ENCODE measurements at places on chromosomes 4 and X.
A peak's percentile ranks its signal among the peaks of the same experiment; 100 is the strongest.

DNA sequence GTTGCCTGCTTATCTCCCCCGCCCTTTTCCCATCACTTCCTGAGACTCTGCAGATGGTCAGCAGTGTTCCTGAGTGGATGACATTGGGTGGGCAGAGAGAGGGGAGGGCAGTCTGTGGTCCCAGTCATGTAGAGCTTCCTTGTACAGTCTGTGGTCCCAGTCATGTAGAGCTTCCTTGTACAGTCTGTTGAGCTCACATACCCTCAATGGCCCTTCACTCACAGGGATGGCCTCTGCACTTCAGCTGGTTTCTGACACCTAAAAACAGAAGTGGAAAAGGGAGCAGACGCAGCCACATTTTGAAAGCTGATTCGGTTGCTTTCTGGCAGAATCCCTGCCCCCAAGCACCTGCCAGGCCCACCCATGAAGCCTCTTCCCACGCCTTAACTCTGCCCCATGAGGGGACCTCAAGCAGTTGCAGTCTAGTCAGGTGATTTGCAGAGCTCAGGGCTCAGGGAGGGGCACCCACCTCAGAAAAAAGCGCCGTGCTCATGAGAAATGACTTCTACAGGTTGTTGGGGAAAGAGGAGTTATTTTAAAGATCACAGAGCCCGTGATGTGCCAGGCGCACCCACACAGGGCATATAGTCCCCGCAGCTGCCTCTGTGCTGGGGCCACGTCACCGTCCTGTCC, 3.6 kb upstream of the TMEM271 start:
- no peak for DNase-seq

DNA sequence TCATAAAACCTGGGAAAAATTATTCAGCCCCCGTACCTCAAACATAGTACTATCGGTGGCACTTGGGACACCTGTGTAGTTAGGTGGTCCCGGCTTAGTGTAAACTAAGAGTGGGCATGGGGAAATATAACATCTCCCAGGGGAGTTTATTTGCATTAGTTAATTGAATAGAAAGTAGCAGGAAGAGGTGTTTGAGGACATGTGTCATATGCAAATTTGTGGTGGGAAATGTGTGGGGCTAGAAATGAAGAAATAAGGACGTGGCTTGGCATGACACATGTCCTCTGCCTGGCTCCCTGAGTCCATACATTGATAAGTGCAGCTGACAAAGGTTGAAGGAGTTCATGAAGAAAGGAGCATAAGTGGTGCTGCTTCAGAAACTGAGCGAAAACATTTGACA, 483.6 kb downstream of the SH2D1A start:
- no peak for DNase-seq

DNA sequence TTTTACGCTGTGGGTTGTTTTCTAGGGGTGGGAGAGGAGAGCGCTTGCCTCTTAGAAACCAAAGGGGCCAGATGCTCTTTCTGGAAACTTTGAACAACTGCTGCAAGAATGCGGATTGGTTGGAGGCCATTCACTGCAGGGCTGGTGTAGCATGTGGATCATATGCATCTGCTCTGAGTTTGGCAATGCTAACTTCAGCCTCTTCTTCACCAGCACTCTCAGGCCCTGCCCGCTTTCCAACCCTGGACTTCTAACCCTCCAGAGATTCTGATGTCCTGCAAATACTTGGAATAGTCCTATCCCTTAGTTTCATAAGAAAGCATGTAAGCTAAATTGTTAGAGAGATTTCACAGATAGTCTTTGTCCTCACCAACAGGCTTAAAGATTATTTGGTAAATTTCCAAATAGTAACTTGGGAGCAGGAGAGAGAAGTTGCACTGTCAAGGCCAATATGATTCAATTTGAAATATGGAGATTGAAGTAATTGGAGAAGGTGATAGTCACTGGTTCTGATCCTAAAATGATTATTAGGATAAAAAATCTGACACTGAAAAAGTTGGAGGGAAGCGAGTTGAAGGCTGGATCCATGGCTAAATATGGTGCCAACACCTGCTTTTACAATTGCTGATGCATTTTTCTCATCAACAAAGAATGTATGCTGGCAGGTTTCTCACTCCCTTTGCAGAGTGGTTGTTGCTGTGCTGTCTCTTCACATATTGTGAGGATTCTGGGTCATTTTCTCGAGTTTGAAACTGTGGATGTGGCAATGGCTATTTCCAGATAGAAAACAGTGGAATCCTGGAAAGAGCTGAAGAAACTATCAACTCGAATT, 210.4 kb downstream of the PTTG2 start:
- no peak for DNase-seq

DNA sequence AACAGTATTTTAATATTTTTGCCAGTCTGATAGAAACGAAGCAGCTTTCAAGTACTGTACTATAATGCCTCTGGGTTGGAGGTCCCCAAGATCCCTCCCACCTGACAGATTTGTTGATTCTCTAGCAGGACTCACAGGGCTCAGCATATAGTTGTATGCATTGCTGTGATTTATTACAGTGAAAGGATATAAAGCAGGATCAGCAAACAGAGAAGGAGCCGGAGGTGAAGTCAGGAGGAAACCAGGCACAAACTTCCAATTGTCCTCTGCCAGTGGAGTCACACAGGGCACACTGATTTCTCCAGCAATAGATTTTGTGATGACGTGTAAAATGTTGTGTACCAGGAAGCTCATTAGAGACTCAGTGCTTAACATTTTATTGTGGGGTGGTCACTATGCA, 19.0 kb downstream of the USP53 start:
- no peak for DNase-seq

DNA sequence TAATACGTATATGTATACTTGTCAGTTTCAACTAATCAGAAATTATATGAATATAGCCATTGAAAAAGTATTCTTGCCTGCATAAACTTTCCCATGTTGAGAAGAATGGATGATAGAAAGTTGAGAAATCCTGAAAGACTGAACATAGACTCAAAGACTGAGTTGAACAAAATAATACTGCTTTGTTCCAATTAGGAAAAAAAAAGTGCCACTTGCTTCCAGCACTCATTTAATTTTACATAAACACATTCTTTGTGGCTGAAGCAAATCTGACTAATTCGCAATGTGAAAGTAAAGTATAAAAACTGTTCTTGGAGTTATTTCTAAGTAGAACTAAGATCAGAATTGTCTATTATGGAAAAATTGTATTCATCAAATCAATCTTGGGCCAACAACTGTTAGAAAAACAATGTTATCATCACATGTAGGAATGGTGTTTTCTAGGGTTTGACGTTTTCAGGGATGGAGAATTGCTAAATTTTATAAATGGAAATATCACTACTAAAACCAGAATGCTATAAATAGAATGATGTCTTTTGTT, 2334.6 kb downstream of the PCDH7 start:
- DNase-seq, result no peak

GRCh38 chrX:10193587-10193986, 36.8 kb downstream of the CLCN4 start:
- DNase-seq, result no peak

- DNase-seq, result no peak
Observed at GRCh38 chr4:39452153-39452859, 6.4 kb downstream of the RPL9 start.

DNA sequence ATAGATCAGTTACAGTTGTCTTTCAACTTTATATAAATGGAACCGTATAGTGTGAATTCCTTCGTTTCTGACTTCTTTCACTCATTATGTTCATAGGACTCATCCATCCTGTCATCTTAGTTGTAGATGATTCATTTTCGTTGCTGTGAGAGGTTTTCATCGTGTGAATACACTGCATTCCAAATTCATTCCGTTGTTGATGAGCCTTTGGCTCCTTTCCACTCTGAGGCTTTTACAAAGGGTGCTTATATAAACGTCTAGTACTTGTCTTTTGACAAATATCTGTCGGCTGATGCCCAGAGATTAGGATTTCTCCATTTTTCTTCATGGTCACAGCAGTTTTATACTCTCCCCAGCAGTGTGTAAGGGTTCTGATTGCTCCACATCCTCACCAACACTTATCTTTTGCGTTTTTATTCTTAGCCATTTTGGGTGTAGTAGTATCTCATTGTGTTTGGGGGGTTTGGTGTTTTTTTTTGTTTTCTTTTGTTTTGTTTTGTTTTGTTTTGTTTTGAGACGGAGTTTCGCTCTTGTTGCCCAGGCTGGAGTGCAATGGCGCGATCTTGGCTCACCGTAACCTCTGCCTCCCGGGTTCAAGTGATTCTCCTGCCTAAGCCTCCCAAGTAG, 48.6 kb downstream of the LRP2BP start:
- DNase-seq, result no peak

DNA sequence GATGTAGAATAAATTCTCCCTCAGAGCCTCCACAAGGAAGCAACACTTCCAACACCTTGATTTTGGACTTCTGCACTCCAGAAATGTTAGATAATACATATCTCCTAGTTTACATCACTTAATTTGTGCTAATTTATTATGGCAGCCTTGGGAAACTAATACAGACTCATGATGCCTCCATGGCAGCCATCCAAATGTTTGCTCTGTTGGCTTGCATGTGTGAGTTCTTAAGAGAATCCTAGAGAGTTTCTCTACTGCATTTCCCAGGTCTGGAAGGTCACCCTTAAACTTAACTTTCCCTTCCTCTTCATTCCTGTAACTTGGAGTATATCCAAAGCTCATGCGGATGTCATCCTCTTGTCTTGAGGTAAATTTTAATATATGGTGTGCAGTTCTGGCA, 956.1 kb downstream of the ADGRL3 start:
- DNase-seq, result no peak

- DNase-seq, result peak; percentile 16
Observed at GRCh38 chr4:10460313-10461047, 3.3 kb upstream of the ZNF518B start.

DNA sequence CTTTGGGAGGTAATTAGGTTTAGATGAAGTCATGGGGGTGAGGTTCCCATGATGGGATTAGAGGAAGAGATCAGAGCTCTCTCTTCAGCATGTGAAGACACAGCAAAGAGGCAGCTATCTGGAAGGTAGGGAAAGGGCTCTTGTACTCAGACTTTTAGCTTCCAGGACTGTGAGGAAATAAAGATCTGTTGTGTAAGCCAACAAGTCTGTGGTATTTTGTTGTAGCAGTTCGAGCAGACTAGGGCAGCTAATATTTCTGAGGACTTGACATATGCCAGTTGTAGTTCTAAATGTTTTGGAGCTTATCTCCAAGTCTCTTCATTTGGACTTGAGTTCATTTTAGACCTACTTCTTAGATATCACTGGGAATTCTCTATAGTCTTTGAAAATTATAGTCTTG, 137.3 kb upstream of the PDE5A start:
- DNase-seq, result no peak

GRCh38 chr4:169485791-169486742, 126.3 kb downstream of the NEK1 start:
- DNase-seq, result peak; percentile 88

GRCh38 chrX:79400623-79401022, 33.5 kb upstream of the ITM2A start:
- DNase-seq, result no peak

GRCh38 chr4:152039691-152040090, 278.9 kb upstream of the GATB start:
- DNase-seq, result no peak

DNA sequence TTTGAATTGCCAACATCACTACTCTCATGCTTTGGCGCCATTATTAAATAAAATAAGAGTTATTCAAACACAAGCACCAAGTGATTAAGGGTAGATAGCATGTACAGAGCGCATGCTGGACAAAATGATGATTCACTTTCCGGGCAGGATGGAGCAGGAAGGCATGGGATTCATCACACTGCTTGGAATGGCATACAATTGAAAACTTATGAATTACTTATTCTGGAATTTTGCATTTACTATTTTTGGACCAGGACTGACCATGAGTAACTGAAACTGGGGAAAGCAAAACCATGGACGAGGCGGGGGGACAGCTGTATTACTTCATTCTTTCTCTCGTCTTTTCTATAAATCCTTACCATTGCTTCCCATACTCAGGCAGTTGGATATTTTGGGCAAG, 28.5 kb upstream of the FGF5 start:
- no peak for DNase-seq

DNA sequence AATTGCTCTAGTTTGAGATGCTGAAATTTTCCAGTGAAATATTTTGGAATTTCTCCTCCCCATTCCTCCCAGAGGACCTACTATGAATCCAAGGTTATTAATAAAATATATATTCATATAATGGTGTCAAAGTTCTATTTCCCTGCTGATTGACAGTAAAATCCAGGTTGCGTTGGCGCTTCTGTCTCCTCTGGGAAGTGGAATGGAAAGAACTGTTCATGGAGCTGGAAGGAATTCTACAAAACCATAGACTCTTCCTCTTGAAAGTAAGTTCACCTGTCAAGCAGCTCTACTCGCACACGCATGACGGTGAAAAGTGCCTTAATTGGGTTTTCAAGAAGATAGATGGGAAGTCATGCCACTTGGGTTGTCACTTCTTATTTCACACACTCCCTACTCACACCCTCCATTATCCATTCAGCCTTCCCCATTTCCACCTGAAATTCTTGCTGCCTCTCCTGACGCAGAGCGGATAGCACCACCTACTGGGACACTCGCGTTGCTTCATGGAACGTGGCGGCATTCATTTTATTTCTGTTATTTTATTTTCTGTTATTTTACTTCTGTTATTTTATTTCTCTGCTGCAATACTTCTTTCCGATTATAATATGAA, 351.6 kb downstream of the NLGN4X start:
- peak; percentile 59 for DNase-seq

GRCh38 chrX:54049801-54050200, 5.5 kb upstream of the PHF8 start:
- DNase-seq, result no peak
